Activated CD8-positive, alpha-beta memory T cell treated with anti-CD3 and anti-CD28 coated beads for 4 hours (primary cell): ENCODE measurements at places on chromosomes 6 and 20.

DNA sequence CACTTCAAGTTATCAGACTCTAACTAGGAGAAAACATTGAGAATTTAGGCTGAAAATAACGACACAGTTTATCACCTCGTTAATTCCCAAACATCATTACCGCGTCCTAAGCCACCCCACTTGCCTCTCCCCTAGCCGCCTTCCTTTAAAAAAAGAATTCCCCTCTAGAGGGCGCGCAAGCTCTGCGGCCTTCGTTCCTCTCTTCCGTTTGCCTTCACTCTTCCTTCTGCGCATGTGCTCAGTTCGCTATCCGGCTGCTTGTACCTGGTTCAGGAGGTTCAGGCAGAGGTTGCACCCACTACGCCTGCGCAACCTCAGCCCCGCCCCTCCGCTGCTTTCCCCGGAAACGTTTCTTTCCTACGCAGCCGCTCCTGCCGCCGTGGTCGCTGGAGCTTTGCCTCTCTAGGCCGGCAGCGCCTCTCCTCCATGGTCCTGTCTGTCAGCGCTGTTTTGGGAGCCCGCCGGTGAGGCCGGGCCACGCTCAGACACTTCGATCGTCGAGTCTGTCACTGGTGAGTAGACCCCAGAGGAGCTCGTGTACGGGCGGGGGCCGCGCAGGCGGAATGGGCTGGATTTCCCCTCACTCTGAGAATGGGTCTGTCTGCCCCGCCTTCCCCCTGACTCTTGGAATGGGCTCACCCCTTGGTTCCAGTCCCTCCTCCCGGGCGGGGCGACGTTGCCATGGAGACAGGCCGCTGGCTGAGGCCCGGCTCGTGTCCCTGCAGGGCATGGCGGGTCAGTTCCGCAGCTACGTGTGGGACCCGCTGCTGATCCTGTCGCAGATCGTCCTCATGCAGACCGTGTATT, at the start of gene SYS1:
TSS of gene SYS1 (plus strand) at position 353 of the 807 bp plus-strand sequence. CDS start at position 729, 376 bp downstream.
- DNase-seq, result peak; percentile 97

- no peak for DNase-seq
Measured at GRCh38 chr20:36493801-36494114, 47.6 kb upstream of the MYL9 start.

DNA sequence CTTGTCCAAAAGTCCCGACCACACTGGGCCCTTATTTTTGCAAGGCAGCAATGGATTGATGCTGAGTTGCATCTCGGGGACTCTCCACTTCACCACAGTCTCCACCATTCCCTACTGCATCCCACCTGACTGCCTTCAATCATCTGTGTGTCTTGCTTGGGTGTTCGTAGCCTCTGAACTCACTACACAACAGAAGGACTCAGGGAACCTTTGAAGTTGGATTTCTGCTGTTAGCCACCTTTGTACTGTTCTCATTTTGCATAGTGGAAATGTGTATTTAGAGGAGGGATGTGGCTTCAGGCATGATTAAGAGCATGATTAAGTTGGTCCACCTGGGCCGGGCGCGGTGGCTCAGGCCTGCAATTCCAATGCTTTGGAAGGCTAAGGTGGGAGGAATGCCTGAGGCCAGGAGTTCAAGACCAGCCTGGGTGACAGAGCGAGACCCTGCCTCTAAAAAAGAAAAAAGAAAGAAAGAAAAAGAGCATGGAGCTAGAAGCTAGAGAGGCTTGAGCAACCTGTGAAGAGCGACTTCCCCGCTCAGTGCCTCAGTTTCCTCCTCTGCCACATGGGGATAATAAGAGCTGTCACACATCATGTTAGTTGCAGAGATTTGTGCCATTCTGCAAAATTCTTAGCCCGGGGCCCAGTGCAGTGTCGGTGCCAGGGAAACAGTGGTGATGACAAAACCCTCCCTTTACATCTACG, 121.3 kb upstream of the PTPN1 start:
- no peak for DNase-seq

GRCh38 chr20:44627364-44628010, 24.0 kb downstream of the ADA start:
- DNase-seq, result no peak

DNA sequence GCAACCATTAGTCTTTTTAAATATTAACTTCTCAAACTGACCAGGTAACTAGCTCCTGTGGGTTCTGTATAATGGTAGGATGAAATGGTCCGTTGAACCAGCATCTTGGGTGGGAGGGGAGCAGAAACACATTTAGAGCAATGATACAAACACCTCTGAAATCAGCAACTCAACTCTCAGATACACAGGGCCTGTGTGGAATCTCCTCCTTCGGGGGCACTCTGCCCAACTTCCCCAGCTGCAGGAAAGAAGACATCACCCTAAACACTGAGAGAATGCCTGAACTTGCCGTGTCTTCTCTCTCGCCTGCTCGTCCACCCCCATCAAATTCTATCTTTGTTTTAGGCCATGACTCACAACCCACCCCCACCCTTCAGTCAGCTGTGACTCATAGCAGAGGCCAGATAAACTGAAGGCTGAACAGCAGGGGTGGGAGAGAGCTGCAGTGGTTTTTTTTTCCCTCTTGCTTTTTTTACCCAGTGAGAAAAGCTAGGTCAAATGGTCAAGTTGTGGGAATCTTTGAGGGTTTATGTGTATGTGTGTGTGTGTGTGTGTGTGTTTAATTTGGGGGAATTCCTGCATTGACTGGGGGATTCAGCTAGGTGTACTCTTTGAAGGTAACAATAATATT, 593.4 kb upstream of the JAG1 start:
- no peak for DNase-seq

DNA sequence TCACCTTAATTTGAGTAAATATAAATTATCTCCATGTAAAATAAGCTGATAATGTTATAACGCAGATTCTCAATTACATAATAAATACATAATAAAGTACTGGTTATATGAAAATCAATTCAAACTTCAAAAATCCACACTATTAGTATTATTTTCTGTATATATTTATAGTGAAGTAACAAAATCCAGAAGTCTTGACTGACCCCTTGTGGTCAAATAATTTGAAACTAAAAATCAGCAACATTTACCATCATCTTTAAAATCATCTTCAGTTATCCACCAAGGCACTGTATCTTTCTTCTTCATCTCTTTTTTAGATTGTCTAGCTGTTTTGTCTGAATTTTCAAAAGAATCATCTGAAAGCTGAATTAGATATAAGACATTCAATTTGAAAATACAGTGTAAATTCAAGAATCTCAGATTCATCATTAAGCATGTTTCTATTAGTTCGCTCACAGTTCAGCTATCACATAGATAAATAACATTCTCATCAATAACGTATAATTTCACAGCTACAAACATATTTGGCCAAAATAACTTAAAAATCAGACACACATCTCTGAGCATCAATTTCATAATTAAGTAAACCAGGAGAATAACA, 6.5 kb downstream of the CEP162 start:
- DNase-seq, result no peak

DNA sequence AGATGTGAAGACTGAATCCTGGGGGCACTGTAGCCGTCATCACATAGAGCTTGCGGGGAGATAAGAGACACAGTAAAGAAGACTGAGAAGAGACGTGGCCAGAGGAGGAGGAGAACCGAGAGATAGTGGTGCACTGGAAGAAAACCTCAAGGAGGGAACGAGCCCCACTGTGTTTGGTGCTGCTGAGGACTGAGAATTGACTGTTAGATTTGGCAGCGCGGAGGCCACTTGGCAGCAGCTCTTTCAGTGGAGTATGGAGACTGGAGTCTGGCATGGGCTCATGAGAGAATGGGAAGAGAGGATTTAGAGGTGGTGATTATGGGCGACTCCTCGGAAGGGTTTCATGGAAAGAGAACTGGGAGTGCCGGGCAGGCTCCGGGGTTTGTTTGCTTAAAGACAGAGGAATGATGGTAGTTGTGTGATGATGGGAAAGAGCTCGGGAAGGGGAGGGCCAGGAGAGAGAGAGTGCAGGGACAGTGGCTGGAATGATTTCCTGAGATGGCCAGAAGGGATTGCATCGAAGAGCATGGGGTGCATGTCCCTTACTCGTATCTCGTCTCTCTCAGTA, 18.0 kb downstream of the CDYL start:
- no peak for DNase-seq

DNA sequence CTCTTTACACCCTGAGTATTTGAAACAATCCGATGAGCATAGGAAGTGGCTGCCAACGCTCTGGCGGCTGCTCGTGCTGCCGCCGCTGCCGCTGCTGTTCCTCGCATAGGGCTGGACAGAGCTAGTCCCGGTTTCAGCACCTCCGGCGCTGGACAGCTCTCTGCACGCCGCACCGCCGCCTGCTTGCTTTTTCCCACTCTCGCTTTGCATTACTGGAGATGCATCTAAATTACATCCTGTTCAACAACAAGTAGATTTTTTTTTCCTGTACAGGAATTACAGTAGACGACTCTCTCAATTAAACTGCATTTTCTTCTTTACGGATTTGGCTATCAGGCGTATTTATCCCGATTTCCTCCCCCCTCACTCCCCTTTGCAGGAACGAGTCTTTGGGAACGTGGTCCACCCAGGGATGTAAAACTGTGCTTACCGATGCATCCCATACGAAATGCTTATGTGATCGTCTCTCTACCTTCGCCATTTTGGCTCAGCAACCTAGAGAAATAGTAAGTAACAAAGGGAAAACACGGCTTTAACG, 563.8 kb downstream of the LMBRD1 start:
- no peak for DNase-seq

- no peak for DNase-seq
Measured at GRCh38 chr6:11322252-11322885, 89.9 kb upstream of the NEDD9 start.

DNA sequence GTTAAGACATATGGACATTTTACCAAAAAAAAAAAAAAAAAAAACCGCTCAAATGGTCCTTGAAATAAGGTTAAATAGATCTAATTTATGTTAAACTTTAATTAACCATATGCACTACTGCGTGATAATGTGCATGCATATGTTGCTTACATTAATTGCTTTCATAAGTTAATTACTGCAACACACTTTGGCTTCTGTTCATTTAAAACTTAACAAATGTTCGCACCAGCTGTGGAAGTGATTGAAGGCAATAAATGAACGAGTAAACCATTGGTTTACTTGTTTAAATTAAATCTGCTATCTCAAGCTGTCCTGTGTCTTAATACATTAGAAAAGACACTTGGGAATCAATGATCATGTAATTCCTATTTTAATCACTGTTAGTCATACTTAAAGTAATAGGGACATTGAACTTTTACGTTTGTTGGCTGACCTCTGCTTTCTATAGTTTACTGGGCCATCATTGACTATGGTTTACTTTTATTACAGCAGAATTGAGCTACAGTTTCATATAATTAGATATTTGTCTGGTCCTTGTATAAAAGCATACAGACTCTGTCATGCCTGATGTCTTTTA, 294.7 kb downstream of the KHDC1L start:
- no peak for DNase-seq

- no peak for DNase-seq
Measured at GRCh38 chr6:166736634-166737033, 109.6 kb upstream of the RPS6KA2 start.

GRCh38 chr6:52558266-52559000, 18.4 kb downstream of the TRAM2 start:
- no peak for DNase-seq
